T-cell (primary cell): ENCODE measurements at places on chromosomes 16 and 17. TPM values are rescaled to one million over a fixed set of nuclear protein-coding genes. Genes with fewer than 3 reads are reported as not detected.

Gene BCL6B
- not detected for total RNA-seq

DNA sequence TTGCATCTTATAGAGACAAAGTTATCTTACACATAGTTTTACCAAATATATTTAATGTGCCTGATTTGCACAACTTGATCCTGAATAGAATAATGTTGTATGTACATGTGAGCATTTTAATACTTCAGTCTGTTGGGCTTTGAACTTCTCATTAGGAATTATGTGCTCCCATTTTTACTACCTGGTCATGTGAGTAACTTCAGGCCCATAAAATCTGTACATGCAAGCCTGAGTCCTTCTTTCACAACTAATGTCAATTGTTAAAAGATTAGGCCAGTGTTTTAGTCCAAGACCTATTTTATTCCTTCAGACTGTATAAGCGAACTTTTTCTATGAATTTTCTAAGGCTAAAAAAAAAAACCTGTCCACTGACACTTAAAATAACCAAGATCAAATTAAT lies 715.4 kb downstream of the CDH8 start:
- H3K27ac ChIP-seq: no peak overlapping the region
- H3K4me3 ChIP-seq: no peak overlapping the region
- H3K27me3 ChIP-seq: no peaks in the 10 kb centered on the region

Gene C17orf78
- not detected for total RNA-seq

DNA sequence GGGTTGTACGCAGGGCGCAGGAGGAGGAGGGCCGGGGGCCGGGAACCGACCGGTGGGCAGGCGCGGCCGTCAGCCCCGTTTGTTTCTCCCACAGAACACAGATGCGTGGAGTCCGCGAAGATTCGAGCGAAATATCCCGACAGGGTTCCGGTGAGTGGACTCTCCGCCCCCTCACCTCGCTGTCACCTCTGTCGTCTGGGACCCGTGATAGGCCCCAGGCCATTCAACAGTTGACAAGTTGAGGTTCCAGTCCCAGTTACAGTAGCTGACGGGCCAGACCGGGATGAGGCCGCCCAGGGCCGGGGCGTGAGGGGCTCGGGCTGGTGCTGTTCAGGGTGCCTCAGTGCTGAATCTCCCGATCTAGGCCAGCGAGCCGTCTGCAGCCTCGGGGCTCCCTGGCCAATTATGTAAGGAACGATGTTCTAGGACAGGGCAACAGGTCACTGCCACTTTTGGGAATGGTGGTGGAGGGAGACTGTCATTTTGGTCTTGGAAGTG lies 628 bp downstream of the GABARAPL2 start:
- peaks cover 37% of the 10 kb centered on the region for H3K4me1 ChIP-seq
- H3K27ac ChIP-seq: peak overlapping the region; percentile 12
- H3K4me3 ChIP-seq: peak overlapping the region; percentile 94
- H3K36me3 ChIP-seq: no peaks in the 10 kb centered on the region
- no peak for DNase-seq

DNA sequence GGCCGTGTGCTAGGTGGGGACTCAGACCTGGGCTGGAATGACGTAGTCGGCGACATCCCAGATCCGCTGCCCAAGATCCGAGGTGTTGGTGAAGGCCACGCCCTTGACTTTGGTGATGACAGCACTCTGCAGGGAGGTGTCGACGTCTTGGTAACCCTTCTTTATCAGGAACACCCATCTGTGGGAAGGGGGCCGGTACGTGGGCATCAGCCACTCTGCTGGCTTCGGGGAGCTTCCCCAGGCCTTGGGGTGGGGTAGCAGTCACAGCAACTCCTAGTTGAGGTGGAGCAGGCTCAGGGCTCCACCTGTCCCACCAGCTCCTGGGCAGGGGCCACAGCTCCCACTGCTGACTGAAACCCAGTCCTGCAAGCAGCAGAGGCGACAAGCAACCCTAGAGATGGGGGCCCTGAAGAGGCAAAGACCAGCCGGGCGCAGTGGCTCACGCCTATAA lies 4.3 kb downstream of the P2RX5 start:
- H3K27ac ChIP-seq: no peak overlapping the region
- DNase-seq: no peak
- no peak overlapping the region for H3K4me3 ChIP-seq
- H3K27me3 ChIP-seq: no peaks in the 10 kb centered on the region

GRCh38 chr16:84055366-84055765 lies 12.8 kb upstream of the SLC38A8 start:
- peaks cover 55% of the 10 kb centered on the region for H3K36me3 ChIP-seq
- no peaks in the 10 kb centered on the region for H3K27me3 ChIP-seq
- no peaks in the 10 kb centered on the region for H3K4me1 ChIP-seq

Gene GAST
- not detected for total RNA-seq

GRCh38 chr16:50678531-50678930 lies 2.6 kb downstream of the SNX20 start:
- H3K36me3 ChIP-seq: peaks cover 20% of the 10 kb centered on the region
- peak overlapping the region; percentile 76 for H3K27ac ChIP-seq
- H3K27me3 ChIP-seq: no peaks in the 10 kb centered on the region
- H3K4me1 ChIP-seq: peaks cover 74% of the 10 kb centered on the region
- DNase-seq: no peak

GRCh38 chr16:87489434-87490045 lies 3.3 kb downstream of the ZCCHC14 start:
- no peak overlapping the region for H3K27ac ChIP-seq
- H3K4me1 ChIP-seq: peaks cover 55% of the 10 kb centered on the region
- peaks cover 3% of the 10 kb centered on the region for H3K36me3 ChIP-seq

Gene OR2C1
- 0.51 TPM for total RNA-seq

- no peaks in the 10 kb centered on the region for H3K27me3 ChIP-seq
- DNase-seq: no peak
- no peak overlapping the region for H3K4me3 ChIP-seq
- no peaks in the 10 kb centered on the region for H3K4me1 ChIP-seq
- peaks cover 29% of the 10 kb centered on the region for H3K36me3 ChIP-seq
- no peak overlapping the region for H3K27ac ChIP-seq
Measured at GRCh38 chr17:48335858-48336500, 94.0 kb downstream of the SKAP1 start.

GRCh38 chr17:44297975-44298374 lies 10.4 kb upstream of the RUNDC3A start:
- H3K4me3 ChIP-seq: no peak overlapping the region
- no peak overlapping the region for H3K27ac ChIP-seq
- no peaks in the 10 kb centered on the region for H3K36me3 ChIP-seq
- no peak for DNase-seq
- no peaks in the 10 kb centered on the region for H3K4me1 ChIP-seq

- no peaks in the 10 kb centered on the region for H3K27me3 ChIP-seq
- H3K4me3 ChIP-seq: no peak overlapping the region
- DNase-seq: no peak
- no peaks in the 10 kb centered on the region for H3K4me1 ChIP-seq
- H3K27ac ChIP-seq: no peak overlapping the region
Measured at GRCh38 chr16:84465154-84465553, 39.3 kb downstream of the MEAK7 start.

Gene AANAT
- total RNA-seq: not detected

Gene NRN1L
- total RNA-seq: 5.3 TPM

- H3K27me3 ChIP-seq: no peaks in the 10 kb centered on the region
- no peak overlapping the region for H3K4me3 ChIP-seq
- no peak for DNase-seq
Measured at GRCh38 chr17:28008513-28008912, 34.0 kb upstream of the NLK start.

DNA sequence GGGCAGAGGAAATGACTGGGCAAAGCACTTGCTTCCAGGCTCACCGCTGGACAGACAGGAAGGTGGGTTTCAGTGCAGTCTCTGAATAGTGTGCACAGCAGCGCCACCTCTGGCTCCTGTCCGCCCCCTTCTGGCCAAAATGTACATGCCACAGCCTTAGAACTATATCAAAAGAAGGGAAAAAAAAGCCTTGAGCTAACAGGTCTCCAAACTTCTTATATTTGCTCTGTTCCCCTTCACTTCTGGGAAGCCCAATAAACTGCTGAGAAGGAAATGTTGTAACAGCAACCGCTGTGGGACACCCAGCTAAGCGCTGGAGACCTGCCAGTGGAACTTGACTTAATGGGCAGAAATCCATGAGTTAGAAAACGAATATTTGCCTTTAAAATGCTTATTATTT lies 17.5 kb downstream of the COG7 start:
- peaks cover 22% of the 10 kb centered on the region for H3K36me3 ChIP-seq
- H3K4me1 ChIP-seq: no peaks in the 10 kb centered on the region
- no peaks in the 10 kb centered on the region for H3K27me3 ChIP-seq
- no peak overlapping the region for H3K27ac ChIP-seq
